ENCODE measurements at places on chromosomes 7 and 10.

- H3K36me3 ChIP-seq = no peaks in the 10 kb centered on the region
- H3K4me1 ChIP-seq = peaks cover 3% of the 10 kb centered on the region
- peaks cover 13% of the 10 kb centered on the region for H3K27me3 ChIP-seq
- H3K4me3 ChIP-seq = no peak overlapping the region
These were observed 100.9 kb upstream of the PDLIM1 start for GRCh38 chr10:95391581-95392216.

DNA sequence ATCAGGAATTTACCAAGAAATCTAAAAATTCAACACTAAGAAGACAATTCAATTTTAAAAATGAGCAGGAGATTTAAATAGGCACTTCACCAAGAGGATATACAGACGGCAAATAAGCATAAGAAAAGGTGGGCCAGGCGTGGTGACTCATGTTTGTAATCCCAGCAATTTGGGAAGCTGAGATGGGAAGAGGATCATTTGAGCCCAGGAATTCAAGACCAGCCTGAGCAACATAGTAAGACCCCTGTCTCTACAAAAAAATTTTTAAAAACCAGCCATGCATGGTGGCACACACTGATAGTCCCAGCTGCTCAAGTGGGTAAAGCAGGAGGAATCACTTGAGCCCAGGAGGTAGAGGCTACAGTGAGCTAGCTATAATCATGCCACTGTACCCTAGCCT lies 3.5 kb upstream of the AKR1D1 start:
- H3K4me1 ChIP-seq = no peaks in the 10 kb centered on the region
- no peak overlapping the region for H3K4me3 ChIP-seq
- peaks cover 2% of the 10 kb centered on the region for H3K27me3 ChIP-seq
- DNase-seq = no peak

DNA sequence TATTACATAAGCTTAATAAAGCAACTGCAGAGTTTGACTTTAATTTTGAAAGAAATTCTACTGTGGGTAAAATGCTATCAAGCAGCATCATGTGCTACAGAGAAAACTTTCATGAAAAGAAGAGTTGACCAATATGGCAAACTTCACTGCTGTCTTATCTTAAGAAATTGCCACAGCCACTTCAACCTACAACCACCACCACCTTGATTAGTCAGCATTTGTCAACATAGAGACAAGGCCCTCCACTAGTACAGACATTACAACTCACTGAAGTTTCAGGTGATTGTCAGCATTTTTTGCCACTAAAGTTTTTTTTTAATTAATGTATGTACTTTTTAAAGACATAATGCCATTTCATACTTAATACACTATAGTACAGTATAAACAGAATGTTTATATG lies 350.3 kb downstream of the HPSE2 start:
- no peaks in the 10 kb centered on the region for H3K36me3 ChIP-seq
- H3K4me3 ChIP-seq = no peak overlapping the region

GRCh38 chr10:1632596-1632995 lies 104.7 kb downstream of the ADARB2 start:
- peaks cover 4% of the 10 kb centered on the region for H3K4me1 ChIP-seq
- no peak overlapping the region for H3K27ac ChIP-seq
- no peaks in the 10 kb centered on the region for H3K36me3 ChIP-seq
- no peak overlapping the region for H3K4me3 ChIP-seq

- H3K27ac ChIP-seq = peak within 1 kb of the TSS; percentile 90
- peaks cover 10% of the 10 kb centered on the region for H3K36me3 ChIP-seq
- peak within 1 kb of the TSS; percentile 99 for H3K4me3 ChIP-seq
- H3K4me1 ChIP-seq = peaks cover 16% of the 10 kb centered on the region
These were observed at the start of gene GSTO1 for GRCh38 chr10:104254493-104255310. TSS of gene GSTO1 (plus strand) at chr10:104254892. CDS start at chr10:104254929, 37 bp downstream.

DNA sequence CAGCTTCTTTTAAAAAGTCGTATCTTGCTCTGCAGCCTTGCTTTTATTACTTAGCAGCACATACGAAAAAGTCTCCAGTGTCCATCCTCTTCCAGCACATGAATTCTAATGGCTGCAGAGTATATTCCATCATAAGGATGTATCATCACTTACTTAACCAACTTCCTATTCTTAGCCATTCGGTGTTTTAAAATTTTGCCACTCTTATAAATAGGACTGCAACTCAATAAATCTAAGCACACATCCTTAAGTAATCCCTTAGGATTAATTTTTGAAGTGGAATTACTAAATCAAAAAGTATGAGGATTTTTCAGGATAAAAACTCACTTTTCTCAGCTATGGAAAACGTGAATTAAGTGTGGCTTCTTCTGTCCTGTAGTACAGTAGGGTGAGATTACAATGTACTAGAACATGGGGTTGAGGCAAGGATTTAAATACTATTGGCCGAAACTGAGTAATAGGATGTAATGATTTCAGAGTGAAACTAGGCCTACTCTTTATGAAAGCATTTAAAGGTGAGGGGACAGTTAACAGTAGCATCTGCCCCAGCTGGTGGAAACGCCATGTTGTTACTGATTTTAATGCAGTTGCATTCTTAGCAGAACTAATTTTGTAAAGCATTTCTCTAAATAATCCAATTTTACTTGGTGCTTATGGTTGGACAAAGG lies 1035.5 kb downstream of the LRMDA start:
- H3K4me3 ChIP-seq = no peak overlapping the region
- no peaks in the 10 kb centered on the region for H3K27me3 ChIP-seq
- DNase-seq = no peak
- no peak overlapping the region for H3K27ac ChIP-seq

DNA sequence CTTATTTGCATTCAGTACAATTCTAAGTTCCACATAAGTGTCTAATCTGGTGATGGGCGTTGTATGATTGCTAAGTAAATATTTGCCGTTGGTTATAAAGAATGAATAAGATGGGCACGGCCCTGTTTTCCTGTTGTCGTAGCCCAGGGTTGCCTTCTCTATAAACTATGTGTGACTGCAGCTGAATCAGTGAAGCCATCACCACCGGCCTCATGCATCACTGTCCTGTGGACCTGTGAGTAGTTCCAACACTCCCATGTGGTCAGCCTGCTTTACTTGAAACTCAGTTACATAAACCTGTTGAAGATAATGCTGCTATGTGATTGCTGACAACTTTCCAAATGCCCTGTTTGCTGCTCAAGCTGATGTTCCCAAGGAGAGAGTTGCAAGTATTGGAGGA lies 21.6 kb upstream of the KLF6 start:
- H3K27ac ChIP-seq = peak overlapping the region; percentile 97
- peaks cover 41% of the 10 kb centered on the region for H3K4me1 ChIP-seq
- DNase-seq = no peak

- no peak overlapping the region for H3K27ac ChIP-seq
- H3K27me3 ChIP-seq = peaks cover 16% of the 10 kb centered on the region
- no peak for DNase-seq
- H3K36me3 ChIP-seq = peaks cover 3% of the 10 kb centered on the region
These were observed 22.0 kb upstream of the OPALIN start for GRCh38 chr10:96380821-96381220.
